ENCODE measurements at places on chromosomes 16 and 17.

- DNase-seq: no peak
Observed at GRCh38 chr16:86349338-86349900, 160.9 kb upstream of the FOXF1 start.

DNA sequence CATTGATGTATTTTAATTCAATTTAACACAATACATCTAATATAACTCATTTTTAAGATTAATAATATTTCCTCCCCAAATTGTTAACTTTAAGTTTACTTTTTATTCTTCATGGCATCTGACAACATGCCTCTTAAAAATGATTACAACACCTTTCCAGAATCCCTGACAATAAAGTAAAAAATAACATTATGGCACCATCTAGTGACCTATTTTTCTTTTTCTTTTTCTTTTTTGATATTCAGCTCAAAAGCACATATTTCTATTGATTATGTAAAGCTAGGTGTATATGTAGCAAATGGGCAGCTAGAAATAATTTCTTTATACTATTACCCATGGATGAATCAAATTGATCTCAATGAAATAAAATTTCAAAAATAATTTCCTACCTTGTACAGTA is 834.3 kb upstream of the CDH8 start:
- DNase-seq: no peak

GRCh38 chr17:76686538-76687297 is 24.0 kb downstream of the MXRA7 start:
- DNase-seq: no peak

- no peak for DNase-seq
Observed at GRCh38 chr16:3019594-3020246, 448 bp upstream of the TNFRSF12A start.

DNA sequence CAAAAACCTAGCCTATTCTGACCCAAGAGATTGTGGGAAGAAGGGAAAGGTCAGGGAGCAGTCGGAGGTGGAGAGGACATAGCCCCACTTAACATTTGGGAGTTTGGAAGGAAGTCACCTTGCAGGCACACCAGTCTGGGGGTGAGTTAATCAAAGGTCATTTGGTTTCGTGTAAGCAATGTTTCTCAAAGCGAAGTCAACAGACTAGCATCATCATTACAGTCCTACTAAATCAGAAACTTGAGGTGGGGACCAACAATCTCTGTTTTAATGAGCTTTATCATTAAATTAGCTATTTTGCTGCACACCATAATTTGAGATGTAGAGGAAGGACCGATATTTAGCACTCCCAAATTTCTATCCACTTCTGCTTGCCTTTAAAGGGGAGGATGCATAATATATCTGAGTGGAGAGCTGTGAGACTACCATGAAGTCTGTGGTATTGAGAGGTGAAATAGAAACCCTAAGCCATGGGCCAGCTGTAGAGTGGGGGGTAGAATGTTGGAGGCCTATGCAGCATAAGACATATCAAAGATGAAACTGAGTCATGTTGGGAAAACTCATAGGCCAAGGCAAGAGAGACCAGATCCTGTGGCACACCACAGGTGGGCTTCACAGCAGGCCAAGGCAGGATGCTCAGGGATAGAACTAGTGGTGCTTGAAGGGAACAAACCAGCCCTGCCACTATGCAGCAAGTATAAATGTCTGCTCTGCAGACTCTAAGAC is 141.7 kb upstream of the ANKFN1 start:
- DNase-seq: no peak

DNA sequence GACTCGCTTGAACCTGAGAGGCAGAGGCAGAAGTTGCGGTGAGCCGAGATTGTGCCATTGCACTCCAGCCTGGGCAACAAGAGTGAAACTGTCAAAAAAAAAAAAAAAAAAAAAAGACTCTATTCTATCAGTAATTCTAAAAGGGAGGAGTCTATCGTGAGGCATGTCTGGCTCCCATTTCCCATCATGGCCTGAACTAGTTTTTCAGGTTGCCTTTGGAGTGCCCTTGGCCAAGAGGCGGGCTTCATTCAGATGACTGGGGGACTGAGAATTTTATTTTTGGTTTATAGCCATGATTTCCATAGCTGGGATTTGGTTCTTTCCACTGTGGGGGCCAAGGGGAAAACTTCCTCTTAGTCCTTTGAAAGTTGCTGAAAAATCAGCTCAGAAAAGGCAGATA is 3.5 kb upstream of the SNX29 start:
- no peak for DNase-seq

GRCh38 chr17:62891659-62892058 is 74.4 kb upstream of the TANC2 start:
- DNase-seq: no peak

DNA sequence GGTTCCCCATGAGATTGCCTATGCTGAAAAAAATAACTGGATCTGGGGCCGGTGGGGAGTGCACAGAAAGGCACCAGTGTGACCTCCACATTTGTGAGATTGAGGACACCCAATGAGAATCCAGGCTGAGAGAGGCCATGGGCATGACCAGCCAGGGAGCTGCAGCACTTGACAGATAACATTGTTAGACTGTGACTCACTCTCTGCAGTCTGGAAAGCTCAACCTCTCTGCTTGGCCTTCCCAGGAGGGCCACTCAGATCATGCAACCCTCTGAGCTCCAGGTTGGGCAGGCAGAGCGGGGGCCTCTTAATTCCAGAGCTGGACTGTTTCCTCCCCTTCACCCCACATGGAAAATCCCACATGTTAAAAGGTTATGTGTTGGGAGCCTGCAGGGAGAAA is 30.1 kb downstream of the FZD2 start:
- no peak for DNase-seq

GRCh38 chr17:903691-904481 is 75.7 kb downstream of the NXN start:
- no peak for DNase-seq

DNA sequence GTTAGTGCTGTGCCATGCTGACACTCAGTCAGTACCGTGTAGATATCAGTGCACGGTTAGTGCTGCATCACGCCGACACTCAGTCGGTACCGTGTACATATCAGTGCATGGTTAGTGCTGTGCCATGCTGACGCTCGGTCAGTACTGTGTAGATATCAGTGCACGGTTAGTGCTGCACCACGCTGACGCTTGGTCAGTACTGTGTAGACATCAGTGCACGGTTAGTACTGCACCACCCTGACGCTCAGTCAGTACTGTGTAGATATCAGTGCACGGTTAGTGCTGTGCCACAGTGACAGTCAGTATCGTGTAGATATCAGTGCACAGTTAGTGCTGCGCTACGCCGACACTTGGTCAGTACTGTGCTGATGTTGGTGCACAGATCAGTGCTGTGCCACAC is 102.8 kb upstream of the ZNF469 start:
- DNase-seq: no peak

- DNase-seq: no peak
Observed at GRCh38 chr16:49944221-49944620, 80.8 kb upstream of the CNEP1R1 start.

- DNase-seq: no peak
Observed at GRCh38 chr16:20765732-20766131, 1.9 kb downstream of the ACSM3 start.

DNA sequence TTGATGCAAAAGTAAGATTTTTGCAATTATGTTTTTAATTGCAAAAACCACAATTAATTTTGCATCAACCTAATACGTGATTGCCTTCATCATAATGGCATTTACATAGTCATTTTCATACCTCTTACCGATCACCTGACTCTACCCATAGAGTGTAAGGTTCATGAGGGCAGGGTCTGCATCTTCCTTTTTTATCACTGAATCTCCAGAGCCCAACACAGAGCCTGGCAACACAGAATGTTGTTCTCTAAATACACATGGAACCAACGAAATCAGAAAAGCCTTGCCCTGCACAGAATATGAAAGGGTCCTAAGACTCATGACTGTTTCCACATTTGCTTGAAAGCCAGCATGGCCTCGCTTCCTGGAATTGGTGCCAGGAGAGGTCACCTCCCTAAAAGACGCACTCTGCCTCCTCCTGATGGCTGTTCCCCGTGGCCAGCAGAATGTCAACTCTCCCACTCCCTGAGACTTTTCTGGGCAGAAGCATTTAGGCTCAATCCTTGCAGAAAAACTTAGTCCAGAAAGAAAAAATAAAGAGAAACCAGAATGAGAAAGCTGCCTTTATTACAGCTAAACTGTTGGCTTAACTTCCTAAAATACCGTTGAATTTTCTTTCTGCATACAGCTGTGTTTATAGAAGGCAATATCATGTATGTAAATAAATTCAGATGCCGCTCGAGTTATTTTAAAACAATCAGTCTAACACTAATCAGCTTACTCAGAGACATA is 327.8 kb upstream of the MAF start:
- DNase-seq: no peak

GRCh38 chr17:35293151-35293847 is 50.4 kb downstream of the SLFN5 start:
- no peak for DNase-seq
